ENCODE measurements at places on chromosomes 12 and 14.

- DNase-seq = no peak
Measured at GRCh38 chr12:45247589-45247988, 31.7 kb downstream of the ANO6 start.

GRCh38 chr12:6773590-6774351 lies 1.5 kb downstream of the LAG3 start:
- DNase-seq = no peak

DNA sequence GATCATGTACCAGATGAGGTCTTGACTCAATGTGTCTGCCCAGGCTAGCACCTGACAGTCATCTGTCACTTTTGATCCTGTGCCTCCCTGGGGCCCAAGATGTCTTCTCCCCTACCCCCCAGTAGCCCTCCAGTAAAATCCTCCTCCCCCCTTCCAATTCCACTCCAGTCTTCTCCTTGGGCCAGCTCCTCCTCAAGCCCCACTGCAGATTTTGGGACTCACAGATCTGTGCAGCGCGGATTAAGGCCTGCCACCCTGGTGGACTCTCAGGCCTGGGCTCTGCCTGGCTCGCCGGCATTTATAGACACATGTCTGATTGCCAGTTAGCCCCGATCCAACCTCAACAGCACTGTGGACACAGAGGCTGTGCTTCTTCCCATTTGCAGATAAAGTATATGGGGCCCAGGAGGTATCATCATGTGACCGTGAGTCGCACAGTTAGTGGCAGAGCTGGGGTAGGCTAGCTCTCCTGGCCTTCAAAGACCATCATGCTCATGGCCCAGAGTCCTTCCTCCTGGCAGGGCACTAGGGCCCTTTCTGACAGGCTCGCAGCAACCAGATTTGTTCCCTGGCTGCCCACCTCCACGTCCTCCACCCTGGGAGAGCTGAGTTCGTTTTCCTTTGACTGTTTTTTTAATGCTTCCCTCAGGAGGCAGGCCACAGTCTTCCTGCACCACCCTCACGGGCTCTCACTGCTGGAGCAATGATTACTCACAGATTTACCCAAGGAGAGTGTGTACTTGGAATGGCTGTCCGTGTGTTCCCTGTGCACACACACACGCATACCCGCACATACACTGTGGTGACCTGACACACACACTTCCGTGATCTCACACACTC lies 98.3 kb upstream of the DIO3 start:
- no peak for DNase-seq

GRCh38 chr12:130517588-130517987 lies 179.9 kb downstream of the PIWIL1 start:
- DNase-seq = no peak

- DNase-seq = no peak
Measured at GRCh38 chr12:105030820-105031807, 45.0 kb downstream of the NOPCHAP1 start.

DNA sequence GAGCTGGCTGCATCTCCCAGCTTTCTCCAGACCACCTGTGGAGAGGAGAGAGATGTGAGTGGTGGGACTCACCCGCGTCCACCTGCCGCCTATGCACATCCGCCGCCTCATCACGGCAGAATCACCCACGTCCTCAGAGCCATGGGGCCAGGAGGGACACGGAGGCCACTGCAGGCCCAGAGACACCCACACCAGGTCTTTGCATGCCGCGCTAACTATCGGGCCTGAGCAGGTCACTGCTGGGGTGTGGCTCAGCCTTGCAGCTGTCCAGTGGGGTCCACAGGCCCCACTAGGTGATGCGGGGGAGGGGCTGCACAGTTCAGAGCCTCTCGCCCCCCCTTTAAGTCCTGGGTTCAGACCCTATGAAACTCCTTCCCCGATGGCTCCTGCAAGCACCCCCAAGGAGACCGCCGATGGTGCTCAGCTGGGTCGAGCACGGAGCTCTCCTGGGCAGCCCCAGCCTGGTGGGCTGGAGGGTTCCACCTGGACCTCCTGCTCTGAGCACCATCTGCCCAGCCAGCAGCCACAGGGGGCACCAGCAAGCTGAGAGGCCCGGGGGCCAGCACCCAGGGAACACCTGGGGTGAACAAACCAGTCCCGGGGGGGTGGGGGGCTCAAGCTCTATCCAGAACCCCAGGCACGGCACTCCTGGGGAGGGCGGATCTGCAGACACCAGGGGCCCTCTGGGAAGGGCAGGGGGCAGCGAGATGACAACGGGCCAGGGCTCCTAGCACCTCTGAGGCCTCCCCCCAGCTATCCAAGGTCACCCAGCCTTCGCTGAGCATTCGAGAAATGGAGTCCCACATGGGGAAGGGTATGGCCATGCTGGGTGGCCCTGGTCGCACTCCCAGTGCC lies 34.3 kb downstream of the CCNK start:
- no peak for DNase-seq

DNA sequence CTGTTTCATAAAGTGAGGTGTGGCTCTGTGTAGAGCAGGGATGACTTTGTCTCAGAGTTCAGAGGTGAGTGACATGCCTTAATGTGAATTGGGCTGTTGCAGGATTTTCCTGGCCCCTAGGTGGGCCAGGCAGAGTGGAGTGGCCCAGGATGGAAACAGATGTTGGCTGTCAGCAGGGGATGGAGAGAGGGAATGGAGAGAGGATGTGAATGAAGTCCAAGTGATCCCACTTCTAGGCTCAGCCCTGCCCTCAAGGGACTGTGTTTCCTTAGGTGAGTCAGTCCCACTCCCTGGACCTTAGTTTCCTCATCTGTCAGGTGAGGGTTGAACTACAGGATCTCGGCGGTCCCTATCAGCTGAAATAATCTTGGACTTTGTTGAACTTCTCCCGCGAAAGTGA lies 7.5 kb downstream of the GALNT16 start:
- DNase-seq = no peak
